ENCODE measurements at places on chromosomes 7 and 10.

GRCh38 chr7:91551377-91552175 is 287.3 kb downstream of the FZD1 start:
- no peak for DNase-seq

GRCh38 chr10:79028056-79028430 is 40.7 kb upstream of the ZMIZ1 start:
- DNase-seq: no peak

DNA sequence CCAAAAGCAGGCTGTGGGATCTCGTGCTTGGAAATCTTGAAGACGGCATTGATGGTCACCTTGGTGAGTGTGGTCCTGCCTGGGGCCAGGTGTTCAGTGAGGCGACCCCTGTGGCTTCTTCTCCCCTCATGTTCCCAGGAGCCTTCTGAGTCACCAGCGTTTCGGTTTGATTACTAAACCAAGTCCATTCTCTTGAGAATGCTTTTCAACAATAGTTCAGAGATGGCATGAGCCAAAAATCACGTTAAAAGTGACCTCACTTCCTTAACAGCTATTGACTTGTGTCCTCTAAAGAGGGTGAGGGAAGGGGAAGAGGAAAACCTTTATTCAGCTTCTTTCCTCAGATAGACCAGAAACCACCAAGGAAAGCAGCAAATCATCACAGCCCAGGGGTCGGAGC is 315.2 kb downstream of the GATA3 start:
- DNase-seq: peak; percentile 25

- DNase-seq: no peak
Measured at GRCh38 chr10:60549686-60550085, 160.0 kb upstream of the ANK3 start.

DNA sequence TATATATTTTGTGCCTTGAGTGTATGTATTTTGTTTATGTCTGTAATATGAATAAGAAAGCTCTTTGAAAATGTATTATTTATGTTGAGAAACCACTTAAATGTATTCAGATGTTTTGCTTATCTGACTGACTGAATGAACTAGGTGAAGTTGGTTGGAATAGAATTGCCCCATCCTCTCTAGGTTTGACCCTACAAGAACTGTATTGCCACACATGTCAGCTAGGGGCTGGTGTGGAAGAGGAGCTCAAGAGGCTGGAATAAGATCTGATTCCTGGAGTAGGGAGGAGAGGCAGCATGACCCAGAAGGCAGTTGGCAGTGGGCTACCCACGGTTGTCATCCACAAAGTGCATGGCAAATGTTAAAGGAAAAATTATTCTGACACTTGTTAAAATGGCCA is 9.1 kb downstream of the SSMEM1 start:
- no peak for DNase-seq

DNA sequence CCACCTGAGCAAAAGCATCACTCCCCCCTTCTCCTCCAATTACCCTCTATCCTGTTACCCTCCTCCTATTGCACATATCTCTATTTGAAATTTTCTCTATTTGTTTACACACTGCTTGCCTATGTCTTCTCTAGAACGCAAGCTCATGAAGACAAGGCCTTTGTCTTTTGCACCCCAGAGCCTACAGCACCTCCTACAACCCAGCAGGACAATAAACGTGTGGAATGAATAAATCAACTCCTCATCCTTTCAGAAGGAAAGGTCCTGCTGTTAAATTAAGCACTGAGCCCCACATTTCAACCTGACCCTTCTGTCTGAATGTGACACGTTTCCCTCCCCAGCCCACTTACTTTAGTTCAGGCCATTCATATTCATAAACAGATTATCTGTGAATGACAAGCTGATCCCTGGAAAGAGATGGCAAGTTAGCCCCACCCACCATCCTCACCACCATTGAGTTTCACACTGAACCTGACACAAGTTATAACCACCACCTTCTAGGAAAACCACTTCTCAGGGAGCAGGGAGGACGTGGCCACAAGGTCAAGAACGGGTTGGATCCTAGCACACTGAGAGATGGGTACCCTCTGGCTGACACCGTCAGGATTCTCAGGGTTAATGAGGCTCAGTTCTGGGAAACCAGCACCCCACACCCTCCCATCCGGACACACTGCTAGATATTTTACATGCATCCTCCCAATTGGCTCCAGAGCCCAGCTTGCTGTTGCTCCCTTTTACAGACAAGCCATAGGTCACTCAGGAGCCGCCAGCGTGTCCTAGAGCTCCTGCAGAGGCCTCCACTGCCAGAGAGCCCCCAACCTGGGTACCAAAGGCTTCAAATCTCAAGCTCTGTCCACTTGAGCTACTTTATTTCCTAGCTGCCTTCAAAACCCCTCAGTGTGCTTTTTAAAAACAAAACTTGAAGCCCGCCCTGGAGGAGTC is 934 bp downstream of the PRTFDC1 start:
- DNase-seq: no peak

- peak; percentile 66 for DNase-seq
Measured at GRCh38 chr7:70681469-70682350, 450.2 kb upstream of the GALNT17 start.

- DNase-seq: no peak
Measured at GRCh38 chr10:119845656-119846055, 27.0 kb downstream of the MCMBP start.

DNA sequence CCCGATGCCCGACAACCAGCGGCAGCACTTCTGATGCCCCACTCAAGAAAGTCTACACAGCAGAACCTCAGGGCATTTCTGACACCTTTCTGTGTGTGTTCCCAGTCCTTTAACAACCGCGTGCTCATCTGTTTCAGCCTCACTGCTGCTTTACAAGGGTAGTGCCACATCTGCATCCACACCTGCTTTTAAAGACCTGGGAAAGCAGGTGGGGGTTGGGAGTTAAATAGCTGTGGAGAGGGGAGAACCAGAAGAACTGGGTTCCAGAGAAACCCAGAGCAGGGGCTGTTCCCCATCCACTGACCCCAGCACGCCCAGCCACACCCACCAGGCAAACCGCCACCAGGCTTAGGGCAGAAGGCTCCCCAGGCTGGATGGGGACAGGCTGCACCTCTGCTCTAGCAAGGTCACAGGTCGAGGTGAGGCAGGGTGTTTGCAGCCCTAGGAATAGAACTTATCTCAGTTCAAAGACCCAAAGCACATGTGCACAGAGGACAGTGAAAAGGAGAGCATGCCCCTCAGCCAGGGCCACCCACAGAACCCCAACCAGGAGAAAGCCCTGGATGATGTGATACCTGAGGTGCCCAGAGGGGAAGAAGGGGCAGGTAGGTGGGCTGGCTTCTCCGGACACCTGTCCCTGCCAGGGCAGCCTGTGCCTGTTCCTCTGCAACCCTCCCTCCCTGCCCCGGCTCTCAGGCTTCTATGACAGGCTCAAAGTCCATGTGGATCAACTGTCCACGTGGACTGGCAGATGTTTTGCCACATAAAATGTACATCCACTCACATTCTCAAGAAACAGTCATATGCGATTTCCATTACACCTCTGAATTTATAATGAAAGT is 51.3 kb downstream of the COBL start:
- no peak for DNase-seq

- DNase-seq: peak; percentile 45
Measured at GRCh38 chr7:148939128-148939755, 55.2 kb upstream of the EZH2 start.

- no peak for DNase-seq
Measured at GRCh38 chr10:29689001-29689400, 54.2 kb upstream of the SVIL start.

GRCh38 chr10:91512458-91512857 is 102.3 kb downstream of the HECTD2 start:
- DNase-seq: no peak

DNA sequence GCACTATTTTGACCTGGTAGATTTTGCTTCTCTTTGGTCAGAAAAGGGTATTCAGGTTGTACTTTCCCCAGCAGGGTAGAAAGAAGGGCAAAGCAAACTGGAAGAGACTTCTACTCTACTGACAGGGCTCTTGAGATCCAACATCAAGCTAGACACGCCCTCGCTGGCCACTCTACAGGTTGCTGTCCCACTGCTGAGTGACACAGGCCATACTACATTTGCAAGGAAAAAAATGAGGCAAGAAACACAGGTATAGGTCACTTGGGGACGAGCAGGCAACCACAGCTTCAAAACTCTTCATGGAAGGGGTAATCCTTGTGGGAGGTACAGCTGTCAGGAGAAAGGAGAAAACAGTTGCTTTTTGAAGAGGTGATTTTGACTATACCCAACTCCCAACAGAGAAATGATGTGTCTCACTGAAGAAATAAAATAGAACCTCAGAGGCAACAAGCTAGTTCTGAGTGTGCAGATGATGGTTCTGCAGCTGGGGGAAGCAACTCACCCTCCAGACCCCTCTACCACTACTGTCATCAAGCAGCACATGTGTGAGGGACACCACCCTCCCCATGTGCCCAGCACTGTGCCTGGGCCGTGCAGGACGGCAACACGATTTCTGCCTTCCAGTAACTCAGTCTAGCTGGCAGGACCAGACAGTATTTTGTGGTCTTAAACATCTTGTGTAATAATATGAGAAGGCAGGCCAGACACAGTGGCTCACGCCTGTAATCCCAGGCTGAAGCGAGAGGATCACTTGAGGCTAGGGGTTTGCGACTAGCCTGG is 16.3 kb downstream of the AKR1B1 start:
- no peak for DNase-seq

DNA sequence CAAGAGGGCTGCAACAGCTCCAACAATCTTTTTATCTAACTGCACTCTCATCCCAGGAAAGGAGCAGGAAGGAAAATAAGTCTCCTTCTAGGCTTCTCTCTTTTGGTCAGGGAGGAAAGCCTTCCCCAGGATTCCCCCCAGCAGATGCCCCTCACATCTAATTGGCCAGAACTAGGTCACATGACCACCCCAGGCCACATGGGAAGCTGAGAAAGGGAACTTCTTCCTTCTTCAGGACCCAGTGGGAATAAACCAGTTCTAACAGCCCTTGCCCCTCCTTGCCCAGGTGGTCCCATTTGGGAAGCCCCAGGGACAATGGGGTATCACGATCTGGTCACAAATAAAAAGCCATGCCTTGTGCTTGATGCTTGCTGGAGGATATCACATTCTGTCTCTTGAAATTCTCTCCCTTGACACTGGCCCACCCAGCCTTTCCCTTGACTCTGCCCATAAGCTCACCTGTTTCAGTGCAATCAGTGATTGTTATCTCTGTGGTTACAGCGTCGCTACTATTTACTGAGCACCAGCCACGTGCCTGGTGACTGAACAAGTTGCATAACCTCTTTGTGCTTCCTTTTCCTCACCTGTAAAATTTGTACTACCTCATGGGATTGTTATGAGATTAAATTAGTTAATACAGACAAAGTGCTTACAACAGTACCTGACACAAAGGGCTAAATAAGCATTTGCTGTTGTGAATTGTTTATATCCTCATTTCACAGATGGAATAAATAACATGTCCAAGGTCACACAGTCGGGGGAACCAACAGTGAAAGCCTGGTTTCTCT is 9.0 kb upstream of the TACR2 start:
- no peak for DNase-seq
